Activated T-helper 2 cell treated with anti-CD3 and anti-CD28 coated beads, Interferon-gamma antibody, Interleukin-2, Interleukin-4, amounts not matched to agents 10 μg/mL and 5 μg/mL and 100 μg/mL, durations not matched to agents 14 hours and 24 hours and 36 hours (primary cell): ENCODE measurements at places on chromosomes 13 and 19.

GRCh38 chr13:28819735-28820098 lies 422 bp upstream of the MTUS2 start:
- H3K36me3 ChIP-seq: no peaks in the 10 kb centered on the region
- DNase-seq: peak; percentile 34
- H3K27me3 ChIP-seq: peaks cover 51% of the 10 kb centered on the region
- no peak overlapping the region for H3K27ac ChIP-seq

DNA sequence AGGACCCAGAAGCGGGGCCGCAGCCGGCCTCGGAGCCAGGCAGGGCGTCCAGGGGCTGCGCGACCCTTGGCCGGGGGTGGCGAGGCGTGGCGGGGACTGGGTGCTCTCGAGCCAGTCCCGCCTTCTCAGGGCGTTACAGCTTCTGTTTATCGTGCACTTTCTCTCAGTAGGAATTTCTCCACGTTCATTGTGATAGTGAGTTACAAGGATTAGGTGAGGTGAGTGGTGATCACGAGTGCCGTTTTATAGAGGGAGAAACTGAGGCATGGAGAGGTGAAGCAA lies 600 bp downstream of the AP1M1 start:
- H3K4me1 ChIP-seq: peaks cover 41% of the 10 kb centered on the region
- peaks cover 40% of the 10 kb centered on the region for H3K36me3 ChIP-seq
- H3K27me3 ChIP-seq: no peaks in the 10 kb centered on the region
- peak overlapping the region; percentile 3 for H3K27ac ChIP-seq

GRCh38 chr19:55173714-55174409 lies 6.2 kb downstream of the SYT5 start:
- H3K36me3 ChIP-seq: no peaks in the 10 kb centered on the region
- peak; percentile 40 for DNase-seq
- peaks cover 67% of the 10 kb centered on the region for H3K27me3 ChIP-seq
- peak overlapping the region; percentile 55 for H3K4me3 ChIP-seq
- peaks cover 10% of the 10 kb centered on the region for H3K4me1 ChIP-seq

- no peak overlapping the region for H3K4me3 ChIP-seq
- DNase-seq: no peak
- H3K27me3 ChIP-seq: no peaks in the 10 kb centered on the region
- no peaks in the 10 kb centered on the region for H3K36me3 ChIP-seq
Measured at GRCh38 chr13:67183151-67183550, 47.0 kb downstream of the PCDH9 start.

GRCh38 chr19:7063339-7063738 lies 4.9 kb upstream of the MBD3L3 start:
- DNase-seq: no peak
- H3K4me3 ChIP-seq: no peak overlapping the region
- no peaks in the 10 kb centered on the region for H3K4me1 ChIP-seq
- no peaks in the 10 kb centered on the region for H3K27me3 ChIP-seq
- no peak overlapping the region for H3K27ac ChIP-seq
- no peaks in the 10 kb centered on the region for H3K36me3 ChIP-seq

DNA sequence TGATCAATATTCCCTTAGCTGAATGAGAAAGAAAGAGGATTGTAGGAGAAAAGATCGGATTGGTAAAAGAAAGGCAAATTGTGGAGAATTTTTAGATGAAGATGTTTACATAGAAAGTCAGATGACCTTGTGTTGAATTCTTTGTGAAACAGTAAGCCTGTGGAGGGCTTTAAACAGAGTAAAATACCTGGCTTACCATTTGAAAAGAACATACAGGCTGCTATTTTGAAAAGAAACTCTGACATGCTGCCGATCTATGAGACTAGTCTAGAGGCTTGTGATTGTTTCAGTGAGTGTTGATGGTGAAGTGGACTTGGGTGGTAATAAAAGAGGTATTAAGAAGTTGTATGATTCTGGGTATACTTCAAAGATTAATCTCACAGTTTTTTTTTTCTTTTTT lies 938.9 kb upstream of the PRR20A start:
- no peaks in the 10 kb centered on the region for H3K4me1 ChIP-seq
- no peaks in the 10 kb centered on the region for H3K36me3 ChIP-seq
- no peak overlapping the region for H3K27ac ChIP-seq
- no peaks in the 10 kb centered on the region for H3K27me3 ChIP-seq
